ENCODE measurements at places on chromosomes 6 and 20.

DNA sequence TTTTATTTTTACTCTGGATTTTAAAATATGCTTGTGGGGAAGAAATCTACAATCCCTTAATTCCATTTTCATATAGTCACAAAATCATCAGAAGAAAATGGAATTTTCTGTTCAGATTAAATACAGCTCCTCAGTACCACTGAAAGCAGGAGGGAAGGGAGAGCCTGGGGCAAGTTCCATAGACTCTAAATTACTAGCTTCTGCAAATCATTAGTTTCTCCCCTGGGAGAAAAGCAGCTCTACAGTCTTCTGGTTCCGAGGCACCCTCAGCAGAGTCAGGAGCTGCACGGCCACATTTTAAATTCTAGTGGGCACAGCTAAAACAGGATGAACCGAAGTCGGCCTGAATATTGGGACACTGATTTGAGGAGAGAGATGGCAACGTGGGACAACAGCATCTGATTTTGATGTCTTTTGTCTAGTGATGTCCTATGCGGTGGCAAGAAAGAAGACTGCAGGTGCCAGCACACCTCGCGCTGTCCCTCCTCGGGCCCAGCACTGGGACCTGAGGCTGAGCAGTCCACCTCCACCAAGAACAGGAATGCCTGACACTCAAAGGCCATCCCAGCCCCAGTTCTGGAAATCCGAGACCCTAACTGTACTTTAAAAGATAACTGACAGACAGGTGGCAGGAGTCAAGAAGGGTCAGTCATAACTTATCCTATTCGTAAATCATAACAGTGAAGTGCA is 90.7 kb downstream of the FOXC1 start:
- no peak for DNase-seq

DNA sequence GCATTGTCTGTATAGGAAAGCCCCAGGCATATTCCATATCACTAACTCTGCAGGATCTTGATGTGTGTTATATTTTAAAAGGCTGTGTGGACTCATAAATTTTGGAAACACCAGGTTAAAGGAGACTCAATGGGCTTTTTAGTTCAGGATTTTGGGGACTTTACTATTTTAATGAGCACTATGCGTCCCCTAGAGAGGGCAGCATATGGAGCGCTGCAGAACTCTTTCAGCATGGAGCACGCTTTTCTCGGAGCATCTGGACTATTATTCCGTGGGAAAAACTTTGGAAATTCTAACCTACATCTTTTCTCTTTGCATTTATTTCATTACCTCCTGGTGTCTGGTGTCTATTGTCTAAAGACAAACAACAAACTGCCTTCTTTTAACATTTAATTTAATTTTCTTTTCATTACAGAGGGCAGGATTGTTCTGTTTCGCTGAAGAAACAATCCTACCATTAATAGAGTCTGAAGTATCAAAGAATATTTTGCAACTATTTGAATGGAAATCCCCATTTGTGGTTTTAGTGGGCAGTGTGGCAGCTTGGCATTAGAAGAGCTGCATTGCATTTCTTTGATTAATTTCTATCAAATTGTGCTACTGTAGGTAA is 399.9 kb upstream of the HSF2 start:
- no peak for DNase-seq

GRCh38 chr6:27251606-27252251 is 4.2 kb downstream of the PRSS16 start:
- peak; percentile 53 for DNase-seq

DNA sequence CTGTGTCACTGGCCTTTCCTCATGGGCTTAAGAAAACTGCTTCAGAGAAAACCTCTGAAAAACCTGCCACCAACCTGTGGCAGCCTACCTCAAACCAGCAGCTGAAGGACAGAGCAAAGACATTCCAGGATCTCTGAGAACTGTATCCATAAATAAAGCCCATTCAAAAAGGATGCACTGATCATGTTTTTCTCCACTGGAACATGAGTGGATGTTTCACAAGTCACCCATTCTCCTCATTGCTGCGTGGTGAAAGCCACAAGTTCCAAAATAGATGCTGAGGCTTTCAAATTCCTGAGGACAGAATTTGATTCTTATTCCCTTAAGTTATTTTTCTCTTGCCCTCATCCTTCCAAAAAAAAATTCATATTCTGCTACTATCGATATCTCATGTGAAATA is 280.6 kb downstream of the KHDC1L start:
- DNase-seq: no peak

GRCh38 chr6:90049295-90049694 is 155.0 kb downstream of the GJA10 start:
- no peak for DNase-seq

DNA sequence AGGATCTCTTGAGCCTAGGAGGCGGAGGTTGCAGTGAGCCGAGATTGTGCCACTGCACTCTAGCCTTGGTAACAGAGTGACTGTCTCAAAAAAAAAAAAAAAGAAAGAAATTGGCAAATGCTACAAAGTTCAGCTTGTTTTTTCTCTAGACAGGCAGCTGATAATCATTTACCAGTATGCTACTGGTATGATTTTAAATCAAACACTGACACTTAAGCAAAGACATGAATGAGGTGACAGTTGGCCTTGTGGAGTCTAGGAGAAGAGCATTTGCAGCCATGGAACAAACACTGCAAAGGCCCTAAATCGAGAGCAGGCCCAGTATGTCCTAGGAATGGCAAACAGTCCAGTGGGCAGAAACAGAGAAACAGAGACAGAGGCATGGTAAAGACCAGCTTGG is 99.7 kb upstream of the CEP85L start:
- no peak for DNase-seq

- DNase-seq: no peak
Measured at GRCh38 chr20:55761797-55762196, 243.5 kb downstream of the CBLN4 start.

DNA sequence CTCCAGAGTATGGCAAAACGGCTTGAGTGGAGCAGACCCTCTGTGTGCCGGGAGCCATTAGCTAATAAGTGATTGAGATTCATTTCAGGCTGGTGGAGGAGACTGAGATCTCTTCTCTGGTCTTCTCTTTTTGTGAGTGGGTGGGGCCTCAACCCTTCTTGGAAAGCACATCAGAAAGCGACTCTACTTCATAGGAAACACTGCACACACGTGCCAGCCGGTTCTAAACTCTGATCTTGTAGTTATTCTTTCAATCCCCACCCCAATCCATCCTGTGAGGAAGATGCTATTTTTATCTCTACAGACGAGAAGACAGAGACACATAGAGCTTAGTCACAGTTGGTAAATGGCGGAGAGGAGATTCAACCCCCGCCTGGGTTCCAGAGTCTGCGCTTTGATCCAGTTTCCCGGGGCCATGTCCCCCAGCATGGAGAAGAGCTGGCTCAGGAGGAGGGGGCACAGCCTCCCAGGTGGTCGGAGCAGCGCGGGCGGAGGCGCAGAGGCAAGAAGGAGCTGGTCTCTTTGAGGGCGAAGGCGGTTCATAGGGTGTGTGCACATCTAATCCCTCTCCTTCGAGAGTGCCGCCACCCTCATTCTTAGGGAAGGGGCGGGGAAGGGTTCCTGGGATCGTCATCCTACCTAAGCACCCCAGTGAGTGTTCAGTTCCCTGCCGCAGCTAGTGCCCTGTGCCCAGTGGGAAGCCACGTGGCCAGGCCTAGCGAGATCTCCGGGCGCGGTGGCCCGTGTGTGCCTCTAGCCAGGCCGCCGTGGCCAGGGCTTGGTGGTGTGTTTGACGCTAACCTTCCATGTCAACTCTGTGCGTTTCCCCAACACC is 49.0 kb upstream of the TAGAP start:
- no peak for DNase-seq

DNA sequence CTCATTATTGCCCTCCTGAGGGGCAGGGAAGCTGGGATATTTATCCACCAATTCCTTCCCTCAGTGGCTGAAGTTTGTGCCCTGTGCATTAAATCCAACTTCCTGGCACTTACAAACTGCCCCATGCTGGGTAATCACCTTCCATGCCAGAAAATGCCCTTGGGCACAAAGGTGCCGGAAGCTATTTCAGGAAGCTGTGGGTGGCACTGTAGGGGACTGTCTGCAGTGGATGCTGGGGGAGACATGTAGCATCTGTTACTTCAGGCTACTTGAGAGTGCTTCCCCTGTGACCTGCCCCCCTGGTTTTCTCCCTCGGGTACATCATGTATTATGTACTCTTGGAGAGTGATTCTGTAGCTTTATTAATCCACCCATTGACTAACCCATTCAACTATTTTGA is 24.7 kb upstream of the RALGAPA2 start:
- DNase-seq: no peak

DNA sequence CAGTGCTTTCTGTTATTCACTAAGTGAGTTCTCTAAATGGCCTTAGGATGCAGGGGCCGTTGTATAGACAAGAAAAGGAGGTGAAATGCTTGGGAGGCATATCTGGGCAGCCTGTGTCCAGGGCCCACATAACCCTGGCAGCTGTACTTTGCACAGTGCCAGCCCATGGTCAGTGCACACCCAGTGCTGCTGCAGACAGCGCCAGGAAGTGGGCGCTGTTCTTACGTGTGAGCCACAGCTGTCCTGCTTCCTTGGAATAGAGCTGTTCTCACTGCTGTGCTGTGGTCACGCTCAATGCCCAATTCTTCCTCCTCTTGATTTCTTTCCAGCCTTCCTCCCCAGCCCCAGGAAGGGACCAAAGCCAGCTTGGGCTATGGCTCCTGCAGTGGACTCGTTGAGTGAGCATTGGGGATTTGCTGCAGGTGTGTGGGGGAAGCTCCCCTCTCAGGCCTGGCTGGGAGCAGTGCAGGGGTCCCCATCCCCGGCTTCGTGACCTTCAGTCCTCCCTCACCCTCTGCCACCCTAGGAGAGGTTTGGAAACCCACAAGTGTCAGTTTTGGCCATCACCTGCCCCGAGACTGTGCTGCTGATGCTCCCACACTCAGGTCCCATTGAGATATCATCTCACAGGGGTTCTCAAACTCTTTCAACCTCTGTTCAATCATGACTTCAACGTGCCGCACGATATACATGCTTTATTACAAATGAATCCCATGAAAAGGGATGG is 246.8 kb upstream of the EXOC2 start:
- DNase-seq: no peak

DNA sequence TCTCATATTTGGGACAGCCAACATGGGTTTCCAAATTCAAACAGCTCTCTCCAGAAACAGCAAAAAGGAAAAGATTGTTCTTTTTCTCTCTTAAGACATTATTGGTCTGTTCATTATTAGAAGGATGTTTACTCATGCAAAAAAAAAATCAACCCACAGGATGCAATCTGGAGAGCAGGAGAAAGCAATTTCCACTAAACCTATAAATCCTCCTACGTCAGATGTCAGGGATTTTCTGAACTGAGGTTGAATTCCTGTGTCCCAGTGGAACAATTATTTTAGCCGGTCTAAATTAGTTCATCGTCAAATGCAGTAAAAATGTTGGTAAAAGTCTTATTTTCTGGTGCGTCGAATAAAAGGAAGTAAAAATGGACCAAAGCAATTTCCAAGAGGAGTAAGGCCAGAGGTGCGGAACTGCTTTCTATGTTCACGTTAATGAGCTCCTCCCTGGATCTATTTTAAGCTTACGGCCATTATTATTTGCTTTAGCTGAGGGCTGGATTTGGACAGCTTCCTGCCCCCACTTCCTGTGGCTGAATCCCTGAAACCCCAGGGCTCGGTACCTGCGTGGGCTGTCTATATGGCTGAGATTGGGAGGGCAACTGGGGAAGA is at the start of gene GABRR1:
Gene GABRR1 (minus strand): TSS at position 60 of the 612 bp plus-strand sequence. CDS start 36 bp downstream, at position 24.
- DNase-seq: peak; percentile 31

DNA sequence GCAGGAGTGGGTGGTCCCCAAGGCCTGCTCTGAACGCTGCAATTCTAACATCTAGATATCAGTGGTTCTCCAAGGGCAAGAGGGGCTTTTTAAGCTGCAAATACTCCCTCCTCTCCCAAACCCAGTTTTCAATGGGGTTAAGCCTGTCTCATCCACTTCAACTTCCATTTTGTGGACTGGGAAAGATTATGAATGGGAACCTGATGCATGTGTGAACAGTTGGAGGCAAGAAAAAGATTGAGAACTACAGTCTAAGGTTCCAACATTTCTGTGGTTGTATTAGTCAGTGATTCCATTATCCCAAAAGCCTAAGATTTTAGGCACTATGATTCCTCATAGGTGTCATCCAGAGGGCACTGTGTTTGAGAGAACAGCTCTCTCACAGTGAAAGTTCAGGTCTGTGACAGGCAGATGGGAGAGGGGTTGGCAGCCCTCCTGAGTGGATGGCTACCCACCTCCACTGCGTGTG is 53.7 kb downstream of the HNF4A start:
- DNase-seq: no peak

DNA sequence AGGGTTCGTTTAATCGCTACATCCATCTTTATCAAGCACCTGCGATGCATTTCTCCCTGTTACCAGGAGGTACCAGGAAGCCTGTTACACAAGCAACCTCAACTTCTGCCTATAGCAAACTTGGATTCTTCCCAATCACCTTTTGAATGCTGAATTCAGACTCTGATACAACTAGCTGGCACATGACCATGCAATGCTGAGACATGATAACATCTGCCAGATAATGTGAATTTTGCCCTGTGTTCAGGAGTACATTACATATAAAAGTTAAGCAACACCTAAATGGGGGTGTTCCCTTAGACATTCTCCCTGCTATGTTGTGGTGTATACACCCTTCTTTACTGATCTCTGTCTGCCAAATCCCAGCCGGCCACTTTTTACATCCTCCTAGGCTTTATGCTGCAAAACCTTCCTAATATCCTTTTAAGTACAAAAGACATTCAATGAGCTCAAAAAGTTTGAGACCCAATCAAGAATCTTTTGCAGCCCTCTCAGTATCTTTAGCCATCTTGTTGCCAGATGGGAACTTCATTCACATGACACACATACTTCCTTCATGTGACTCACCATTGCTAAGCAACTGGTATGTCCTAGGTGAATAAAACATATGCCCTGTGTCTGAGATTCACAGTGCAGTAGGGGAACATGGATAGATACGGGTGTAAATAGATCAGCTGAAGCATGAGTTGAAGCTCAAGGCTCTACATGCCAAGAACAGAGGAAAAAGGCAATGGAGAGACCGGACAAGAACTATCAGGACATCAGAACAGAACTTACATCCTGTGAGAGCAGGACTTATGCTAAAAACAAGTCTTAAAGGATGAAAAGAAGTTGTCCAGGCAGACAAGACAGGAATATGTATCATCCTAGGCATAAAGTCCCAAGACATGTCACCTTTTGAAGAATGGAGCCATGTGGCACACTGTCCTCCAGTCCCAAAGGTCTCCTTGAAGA is 84.3 kb downstream of the ZHX3 start:
- no peak for DNase-seq

DNA sequence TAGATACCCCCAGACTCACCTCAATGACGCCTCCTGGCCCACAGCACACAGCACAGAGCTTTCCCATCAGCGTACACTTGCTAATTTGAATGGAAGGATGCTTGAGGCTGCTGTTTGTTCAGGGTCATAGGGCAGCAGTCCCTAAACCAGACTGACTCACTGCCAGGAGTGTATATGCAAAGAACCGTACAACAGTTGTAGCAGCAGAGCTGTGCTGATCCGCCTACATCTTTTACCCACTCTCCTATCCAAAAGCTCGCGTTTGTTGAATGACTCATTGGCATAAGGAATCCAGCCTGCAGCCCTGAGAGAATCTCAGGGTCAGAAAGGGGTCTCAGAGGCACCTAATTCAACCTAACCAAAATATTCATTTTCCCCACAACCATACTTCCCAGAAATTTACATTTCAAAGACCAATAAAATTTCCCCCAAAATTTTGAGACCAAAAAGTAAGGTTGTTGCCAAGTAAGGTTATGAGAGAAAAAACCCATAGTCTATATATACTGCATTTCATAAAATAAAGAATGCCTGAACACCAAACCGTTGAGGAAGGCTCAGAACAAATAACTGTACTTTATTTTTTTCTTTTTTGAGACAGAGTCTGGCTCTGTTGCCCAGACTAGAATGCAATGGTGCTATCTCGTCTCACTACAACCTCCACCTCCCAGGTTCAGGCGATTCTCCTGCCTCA is 35.3 kb upstream of the CCND3 start:
- no peak for DNase-seq

- DNase-seq: no peak
Measured at GRCh38 chr6:83976871-83977270, 56.7 kb upstream of the MRAP2 start.

Data from NCI-H82 (cell line).